Stimulated activated CD4-positive, alpha-beta T cell treated with anti-CD3 and anti-CD28 coated beads, Interleukin-2, amount 100 ng/mL, for 48 hours (primary cell): ENCODE measurements at places on chromosomes 1 and 21.

DNA sequence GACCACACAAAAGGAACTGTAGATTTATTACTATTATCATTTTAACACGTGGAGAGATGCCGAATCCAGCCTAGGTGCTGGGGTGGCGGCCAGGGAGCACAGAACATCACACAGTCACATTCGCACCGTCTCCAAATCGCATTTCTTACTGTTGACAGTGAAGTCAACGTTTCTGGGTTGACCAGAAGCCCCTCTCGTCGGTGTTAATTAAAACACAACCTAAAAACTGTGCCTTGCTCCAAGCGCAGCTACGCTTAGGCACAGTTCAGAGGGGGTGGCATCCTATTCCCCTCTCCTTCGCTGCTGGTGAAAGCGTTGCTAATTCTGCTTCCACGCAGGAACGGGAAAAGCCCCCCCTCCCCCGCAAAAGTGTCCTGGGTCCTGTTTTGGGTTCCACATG lies 4.1 kb downstream of the RIPK4 start:
- DNase-seq: no peak

DNA sequence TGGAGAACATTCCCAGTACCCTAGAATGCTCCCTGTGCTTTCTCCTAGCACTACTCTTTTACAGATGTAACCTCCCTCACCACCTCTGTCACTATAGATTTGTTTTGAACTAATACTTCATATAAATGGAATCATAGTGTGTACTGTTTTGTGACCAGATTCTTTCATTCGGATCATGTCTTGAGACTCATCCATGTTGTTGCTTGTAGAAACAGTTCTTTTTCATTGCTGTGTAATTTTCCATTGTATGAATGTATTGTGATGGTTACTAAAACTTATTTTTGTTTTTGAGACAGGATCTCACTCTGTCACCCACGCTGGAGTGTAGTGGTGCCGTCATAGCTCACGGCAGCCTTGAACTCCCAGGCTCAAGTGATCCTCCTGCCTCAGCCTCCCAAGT lies 2.7 kb downstream of the MAST2 start:
- DNase-seq: no peak

DNA sequence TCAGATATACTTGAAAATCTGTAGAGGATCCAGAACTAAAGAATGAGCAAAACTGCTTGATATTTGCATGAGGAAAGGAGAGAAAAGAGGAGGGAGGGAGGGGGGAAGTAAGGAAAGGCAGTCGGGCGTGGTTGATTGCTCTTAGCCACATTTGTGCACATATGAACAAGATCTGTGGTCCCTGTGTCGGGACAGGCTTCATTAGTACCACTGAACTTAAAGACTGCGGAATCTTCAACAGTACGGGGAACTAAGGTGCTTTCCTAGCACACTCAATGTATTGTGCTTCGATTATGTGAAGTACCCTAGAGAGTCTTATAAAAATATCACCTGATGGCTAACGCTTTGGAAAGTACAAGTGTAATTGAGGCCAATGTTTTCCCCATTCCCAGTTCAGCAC lies 59.9 kb downstream of the ZBTB18 start:
- no peak for DNase-seq

GRCh38 chr1:23590058-23590783 lies 30.9 kb upstream of the ID3 start:
- no peak for DNase-seq

GRCh38 chr21:36854391-36854790 lies 112.1 kb downstream of the HLCS start:
- DNase-seq: no peak

DNA sequence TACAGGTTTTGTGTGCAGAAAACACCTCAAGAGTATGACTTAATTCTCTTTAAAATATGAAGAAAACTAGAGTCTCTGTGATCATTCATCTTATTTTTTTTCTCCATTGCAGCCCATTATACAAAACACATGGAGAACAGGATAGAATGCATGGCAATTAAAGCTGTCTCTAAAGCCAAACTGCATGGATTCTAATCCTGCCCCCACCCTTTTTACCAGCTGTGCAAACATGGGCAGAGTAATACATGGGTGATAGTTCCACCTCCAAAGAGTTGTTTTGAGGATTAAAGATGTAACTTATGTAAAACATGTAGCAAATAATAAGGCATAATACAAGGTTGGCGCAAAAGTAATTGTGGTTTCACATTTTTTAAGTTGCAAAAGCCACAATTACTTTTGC lies 114.4 kb downstream of the CLEC20A start:
- no peak for DNase-seq

- DNase-seq: no peak
These were observed 66.8 kb downstream of the KCNN3 start for GRCh38 chr1:154802982-154803920.

DNA sequence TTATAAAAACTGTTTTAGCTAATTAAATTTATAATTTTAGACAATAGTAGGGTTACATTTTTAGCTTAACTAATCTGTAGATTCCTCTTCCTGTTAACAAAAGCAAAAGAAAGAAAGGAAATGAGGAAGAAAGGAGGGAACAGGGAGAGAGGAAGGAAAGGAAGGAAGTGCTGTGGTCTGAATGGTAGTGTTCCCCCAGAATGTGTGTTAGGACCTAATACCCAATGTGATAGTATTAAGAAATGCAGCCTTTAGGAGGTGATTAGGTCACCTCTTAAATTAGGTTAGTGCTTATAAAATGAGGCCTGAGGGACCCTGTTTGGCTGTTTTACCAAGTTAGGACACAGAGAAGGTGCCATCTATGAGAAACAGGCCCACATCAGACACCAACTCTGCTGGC lies 136.9 kb upstream of the SAMSN1 start:
- DNase-seq: no peak

DNA sequence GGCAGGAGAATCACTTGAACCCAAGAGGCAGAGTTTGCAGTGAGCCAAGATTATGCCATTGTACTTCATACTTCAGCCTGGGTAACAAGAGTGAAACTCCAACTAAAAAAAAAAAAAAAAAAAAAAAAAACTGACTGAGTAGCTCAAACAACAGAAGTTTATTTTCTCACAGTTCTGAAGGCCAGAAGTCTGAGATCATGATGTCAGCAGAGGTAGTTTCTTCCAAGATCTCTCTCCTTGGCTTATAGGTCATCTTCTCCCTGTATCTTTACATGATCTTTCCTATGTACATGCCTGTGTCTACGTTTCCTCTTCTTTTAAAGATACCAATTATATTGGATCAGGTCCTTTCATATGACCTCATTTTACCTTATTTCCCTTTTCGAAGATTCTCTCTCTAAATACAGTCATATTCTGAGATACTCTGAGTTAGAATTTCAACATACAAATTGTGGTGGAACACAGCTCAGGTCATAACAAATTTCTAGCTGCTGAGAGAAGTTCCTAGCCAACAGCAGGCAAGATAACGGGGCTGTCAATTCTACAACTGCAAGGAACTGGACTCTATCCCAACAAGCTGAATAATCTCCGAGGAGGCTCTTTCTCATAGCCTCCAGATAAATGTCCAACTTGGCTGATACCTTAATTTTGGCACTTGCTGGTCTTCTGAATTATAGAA lies 187.7 kb upstream of the ADAMTS5 start:
- no peak for DNase-seq

DNA sequence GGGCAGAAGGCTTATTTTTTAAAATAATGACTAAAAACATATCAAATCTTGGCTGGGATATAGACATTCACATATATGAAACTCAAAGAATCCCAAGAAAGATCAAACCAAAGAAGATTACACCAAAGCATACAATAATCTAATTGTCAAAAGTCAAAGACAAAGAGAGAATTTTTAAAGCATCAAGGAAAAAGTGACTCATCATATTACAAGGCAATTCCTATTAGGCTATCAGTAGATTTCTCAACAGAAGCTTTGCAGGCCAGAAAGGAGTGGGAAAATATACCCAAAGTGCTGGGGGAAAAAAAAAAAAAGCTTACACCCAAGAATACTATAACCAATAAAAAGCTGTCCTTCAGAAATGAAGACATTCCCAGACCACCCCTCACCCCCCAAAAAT lies 375.6 kb downstream of the BRINP2 start:
- no peak for DNase-seq

- no peak for DNase-seq
These were observed 288.3 kb upstream of the SGIP1 start for GRCh38 chr1:66245691-66246090.

GRCh38 chr1:214071469-214071868 lies 83.7 kb downstream of the PROX1 start:
- no peak for DNase-seq

DNA sequence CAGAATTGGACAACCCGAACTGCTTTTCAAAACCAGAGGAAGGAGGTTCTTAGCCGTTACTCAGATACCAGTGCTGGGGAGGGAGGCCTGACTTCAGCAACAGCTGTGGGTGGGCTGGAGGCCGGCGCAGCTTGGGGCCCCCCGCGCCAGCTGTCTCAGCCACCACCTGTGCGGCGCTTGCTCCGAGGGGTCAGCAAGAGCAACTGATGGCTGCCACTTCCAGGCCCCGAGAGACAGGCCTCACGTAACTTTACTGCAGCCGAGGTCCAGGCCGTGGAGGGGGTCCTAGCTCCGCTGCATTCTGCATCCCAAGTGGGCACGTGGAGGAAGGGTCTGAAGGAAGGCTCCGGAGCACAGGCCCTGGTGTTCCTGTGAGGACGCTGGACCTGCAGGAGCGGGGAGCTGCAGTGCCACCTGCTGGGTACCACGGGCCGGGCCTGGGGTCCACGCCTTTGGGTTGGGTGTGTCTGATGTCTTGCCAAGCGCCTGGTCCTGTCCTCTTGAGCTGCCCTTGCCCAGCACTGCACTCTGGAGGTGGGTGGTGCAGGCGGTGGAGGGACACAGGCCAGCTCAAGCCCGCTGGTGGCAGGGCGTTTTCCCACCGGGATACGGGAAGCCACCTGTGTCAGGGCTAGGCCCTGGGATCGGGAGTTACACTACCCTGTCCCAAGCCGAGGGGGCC lies 9.8 kb downstream of the THAP3 start:
- peak; percentile 24 for DNase-seq

GRCh38 chr1:204366759-204367158 lies 7.0 kb upstream of the PLEKHA6 start:
- DNase-seq: no peak

- peak; percentile 89 for DNase-seq
These were observed at the start of gene PARP1 for GRCh38 chr1:226407497-226408284. TSS of gene PARP1 (minus strand) at chr1:226408093. CDS start at chr1:226407929, 164 bp downstream.

GRCh38 chr1:2003541-2004131 lies at the start of gene CFAP74:
TSS of gene CFAP74 (minus strand) at chr1:2003786. CDS start at chr1:1990956, 12,830 bp downstream.
- no peak for DNase-seq

- no peak for DNase-seq
These were observed 132.7 kb downstream of the UCK2 start for GRCh38 chr1:165960136-165960535.

DNA sequence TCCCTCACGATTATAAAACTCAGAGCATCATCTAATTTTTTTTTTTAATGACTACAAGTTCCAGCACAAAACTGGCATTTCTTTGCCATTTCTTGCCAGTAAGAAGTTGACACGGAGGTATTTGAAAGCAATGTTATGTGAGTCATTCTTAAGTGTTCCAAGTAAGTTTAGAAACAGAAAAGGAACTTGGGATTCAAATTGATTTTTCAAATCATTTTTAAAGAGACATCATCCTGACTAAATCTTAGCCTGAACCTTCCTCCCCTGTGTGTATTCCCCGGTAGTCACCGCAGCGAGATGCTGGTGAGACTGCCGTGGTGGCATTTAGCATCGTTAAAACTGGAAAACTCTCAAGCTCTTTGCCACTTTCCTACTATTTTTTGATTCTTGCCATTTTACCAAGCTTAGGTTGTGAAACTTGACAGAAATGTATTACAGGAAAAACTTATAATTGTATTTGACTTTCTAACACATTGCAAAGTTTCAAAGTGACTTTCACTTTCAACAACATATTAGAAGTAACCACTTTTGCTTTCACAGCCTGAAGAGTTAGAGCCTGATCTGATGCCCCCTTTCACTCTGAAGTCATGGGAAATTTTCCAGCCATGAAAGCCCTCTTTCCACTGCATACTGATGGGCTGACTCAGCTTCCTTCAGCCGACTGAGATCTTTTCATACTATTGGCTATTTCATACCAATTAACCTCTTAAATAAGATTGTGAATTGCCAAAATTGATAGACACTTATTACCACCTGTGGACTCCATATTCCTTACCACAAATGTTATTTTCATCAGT lies 61.4 kb downstream of the OLFML2B start:
- peak; percentile 27 for DNase-seq

DNA sequence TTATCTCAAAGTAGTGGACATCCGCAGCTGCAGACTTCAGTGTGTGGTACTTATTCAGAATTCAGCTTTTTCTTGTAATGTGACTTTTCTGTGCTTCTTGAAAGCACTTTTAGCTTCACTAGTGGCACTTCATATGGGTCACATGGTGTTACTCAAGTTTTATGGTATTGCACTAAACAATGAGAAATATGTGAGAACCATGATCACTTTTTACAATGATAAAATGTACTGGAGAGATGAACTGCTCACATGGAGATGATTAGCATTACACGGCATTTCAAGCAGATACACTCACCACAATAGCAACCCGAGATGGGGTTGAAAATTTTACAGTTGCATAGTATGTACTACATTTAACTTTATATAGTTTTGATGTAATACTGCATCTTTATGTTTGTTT lies 40.1 kb upstream of the GPR52 start:
- DNase-seq: no peak

DNA sequence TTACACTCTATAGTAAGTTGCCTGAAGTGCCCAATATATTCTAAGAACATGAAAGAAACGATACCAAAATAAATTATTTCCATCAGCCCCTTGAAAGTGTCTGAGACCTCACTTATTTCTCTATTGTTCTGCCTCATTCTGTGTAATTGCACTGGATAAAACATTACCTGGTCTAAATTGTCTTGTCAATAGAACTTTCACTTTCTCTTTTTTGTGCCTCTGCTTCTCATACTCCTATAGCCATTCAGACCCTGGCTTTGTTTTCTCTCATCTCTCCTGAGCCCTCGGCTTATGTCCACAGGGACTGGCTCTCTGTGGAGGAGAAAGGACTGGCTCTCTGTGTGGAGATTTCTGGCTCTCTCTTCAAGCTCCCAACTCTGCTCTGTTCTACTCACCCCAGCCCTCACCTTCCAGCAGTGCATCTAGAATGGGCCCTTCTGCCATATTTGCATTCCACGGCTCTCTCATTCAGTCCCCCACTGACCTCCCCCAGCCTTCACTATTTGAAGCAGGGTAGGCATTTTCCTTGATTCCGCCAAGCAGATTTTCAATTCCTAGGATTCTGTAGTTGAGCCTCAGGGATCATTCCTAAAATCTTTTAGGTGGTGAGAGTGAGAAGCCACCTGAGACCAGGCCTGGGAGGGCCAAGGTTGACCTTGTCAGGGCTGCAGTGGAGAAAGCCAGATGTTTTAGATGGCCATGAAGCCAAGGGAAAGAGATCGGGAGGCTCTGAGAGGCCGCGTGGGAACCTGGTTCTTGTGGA lies 15.9 kb upstream of the GALNT2 start:
- DNase-seq: no peak
